ENCODE measurements at places on chromosomes 16 and 17.
A peak's percentile ranks its signal among the peaks of the same experiment; 100 is the strongest.

DNA sequence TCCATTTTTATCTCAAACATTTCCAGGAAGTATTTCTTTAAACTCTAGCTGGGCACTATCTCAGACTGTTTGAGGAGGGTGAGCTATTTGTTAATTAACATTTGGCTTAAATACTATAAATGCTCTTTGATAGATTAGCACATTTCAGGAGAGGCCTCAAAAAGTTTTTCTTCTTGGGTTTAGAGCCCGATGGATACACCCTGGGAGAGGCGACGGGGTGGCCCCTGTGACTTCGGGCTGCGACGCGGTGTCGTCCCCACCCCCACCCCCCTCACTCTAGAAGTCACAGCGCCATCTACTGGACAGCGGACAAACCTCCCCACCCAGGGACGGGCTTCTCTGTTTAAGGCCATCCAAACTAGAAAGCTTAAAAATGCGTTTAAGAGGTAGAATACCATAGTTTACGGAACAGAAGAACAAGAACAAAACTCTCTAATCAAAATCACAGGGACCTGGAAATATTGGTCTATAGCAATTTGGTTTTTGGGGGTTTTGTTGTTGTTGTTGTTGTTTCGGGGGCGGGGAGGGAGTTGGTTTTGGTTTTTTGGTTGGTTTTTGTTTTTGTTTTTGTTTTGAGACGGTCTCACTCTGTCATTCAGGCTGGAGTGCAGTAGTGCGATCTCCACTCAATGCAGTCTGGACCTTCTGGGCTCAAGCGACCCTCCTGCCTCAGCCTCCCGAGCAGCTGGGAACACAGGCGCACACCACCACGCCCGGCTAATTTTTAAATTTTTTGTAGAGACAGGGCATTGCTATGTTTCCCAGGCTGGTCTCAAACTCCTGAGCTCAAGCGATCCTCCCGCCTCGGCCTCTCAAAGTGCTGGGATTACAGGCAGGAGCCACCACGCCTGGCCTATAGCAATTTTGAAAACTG lies 254.4 kb downstream of the C16orf95 start:
- DNase-seq, result peak; percentile 35

- no peak for DNase-seq
Measured at GRCh38 chr16:85366031-85366763, 246.9 kb upstream of the GSE1 start.

DNA sequence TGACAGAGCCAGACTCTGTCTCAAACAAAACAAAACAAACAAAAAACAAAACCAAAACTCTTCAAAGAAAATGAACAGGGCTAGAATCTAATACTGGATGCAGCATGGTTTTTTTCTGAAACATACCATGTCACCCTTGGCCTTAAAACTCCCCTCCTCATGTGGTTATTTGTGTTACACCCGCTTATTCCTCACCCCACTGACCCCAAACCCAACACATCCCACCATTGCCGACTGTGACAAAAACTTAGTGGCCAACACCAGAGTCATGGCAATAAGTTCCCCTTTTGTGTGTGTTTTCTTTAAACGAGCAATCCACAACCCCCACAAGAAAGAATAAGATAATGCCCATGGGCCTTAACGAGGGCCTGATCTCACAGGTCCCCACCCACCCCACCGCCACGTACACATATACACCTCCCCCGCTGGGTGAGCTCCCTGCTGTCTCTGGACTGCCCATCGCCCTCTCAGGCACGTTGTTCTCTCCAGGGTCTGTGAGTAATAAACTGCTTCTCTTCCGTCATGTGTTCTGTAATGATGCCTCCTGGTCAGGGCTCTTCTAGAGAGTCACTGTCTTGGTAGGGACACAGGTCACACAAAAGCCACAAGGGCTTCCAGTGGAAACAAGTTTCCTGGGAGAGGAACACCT lies 16.8 kb upstream of the ENGASE start:
- no peak for DNase-seq

DNA sequence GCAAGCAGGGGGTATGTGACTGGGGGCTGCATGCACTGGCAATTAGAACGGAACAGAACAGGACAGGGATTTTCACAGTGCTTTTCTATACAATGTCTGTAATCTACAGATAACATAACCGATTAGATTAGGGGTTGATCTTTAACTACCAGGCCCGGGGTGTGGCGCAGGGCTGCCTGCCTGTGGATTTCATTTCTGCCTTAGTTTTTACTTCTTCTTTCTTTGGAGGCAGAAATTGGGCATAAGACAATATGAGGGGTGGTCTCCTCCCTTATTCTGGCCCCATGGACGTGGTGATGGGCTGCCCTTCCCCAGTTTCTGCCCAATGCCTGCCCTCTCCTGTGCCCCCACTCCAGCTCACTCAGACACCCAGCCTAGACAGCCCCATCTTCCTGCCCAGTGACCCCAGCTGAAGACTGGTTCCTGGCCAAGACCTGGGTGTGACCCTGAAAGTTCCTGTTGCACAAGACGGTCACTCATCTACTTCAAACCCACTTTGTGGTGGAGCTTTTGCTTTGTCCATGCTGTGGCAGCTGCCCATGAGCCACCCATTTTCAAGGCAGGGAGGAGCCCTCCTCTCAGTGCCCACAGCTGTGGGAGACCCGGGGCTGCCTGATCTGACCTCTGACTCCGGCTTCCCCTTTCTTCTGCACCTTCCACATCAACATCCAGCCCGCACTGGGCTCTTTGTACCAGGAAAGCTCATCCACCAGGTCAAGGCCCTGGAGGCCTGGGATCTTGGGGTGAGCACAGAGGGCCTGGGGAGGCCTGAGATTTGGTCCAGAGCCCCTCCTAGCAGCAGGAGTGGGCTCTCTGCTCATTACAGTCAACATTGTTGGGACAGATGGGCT lies 18.6 kb downstream of the ALOX12B start:
- no peak for DNase-seq

GRCh38 chr17:49996495-49997300 lies 1.7 kb upstream of the DLX3 start:
- peak; percentile 53 for DNase-seq

DNA sequence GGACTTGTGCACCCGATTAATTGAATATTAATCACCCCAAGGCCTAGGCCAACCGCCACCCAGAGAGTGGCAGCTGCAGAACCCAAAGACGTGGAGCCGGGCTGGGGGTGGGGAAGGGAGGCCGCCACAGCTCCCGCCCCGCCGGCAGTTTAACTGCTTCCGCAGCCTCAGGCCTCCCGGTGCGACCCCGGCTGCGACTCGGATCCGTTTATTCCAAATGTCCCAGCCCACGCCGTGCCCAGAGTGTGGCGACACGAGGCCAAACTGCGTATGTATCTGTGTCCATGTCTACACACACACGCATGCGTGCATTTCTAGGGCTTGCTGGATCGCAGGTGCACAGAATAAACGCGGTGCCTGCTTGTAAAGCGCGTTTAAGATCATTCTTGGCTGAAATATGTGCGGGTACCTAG lies 802 bp upstream of the TOB1 start:
- peak; percentile 42 for DNase-seq

GRCh38 chr16:46976550-46976949 lies 3.1 kb upstream of the DNAJA2 start:
- no peak for DNase-seq

DNA sequence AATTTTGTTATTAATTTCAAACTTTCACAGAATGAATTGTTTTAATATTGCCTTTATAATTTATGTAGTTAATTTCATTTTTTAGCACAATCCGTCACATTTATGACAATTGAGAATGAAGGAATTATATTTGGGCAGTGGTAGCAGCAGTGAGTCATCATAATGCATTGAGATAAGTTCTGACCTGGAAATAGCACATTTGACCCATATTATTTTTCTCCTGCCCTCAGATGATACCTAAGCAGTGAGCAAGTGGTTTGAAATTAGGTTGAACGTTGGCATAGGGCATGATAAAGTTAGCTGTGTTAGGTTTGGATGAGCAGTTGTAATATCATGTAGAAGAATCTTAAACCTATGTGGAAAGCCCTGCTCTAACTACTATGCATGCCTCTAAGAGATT lies 1431.3 kb upstream of the CDH8 start:
- no peak for DNase-seq

GRCh38 chr17:43603321-43603720 lies 57.2 kb upstream of the ETV4 start:
- DNase-seq, result no peak

GRCh38 chr17:50689956-50690886 lies 17.5 kb downstream of the ANKRD40 start:
- DNase-seq, result no peak

DNA sequence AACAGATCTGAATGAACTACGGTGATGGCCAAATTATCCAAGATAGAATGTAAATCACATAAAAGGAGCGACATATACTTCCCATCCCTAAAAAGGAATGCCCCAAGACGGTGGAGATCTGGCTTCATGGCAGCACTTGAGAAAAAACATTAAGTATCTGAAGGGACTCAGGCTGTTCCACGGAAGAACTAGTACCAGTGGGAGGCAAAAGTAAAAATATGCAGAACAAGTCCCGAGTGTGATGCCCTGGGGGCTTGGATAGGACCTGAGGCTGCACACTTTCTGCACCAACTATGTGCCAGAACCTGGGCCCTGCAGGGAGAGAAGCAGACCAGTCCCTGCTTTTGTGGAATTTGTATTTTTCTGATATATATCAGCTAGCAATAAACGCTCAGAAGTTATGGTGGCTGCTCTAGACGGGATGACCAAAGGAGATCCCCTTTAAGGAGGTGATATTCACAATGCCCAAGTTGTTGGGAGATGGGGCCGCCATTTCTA lies 539 bp upstream of the CKLF start:
- DNase-seq, result no peak

DNA sequence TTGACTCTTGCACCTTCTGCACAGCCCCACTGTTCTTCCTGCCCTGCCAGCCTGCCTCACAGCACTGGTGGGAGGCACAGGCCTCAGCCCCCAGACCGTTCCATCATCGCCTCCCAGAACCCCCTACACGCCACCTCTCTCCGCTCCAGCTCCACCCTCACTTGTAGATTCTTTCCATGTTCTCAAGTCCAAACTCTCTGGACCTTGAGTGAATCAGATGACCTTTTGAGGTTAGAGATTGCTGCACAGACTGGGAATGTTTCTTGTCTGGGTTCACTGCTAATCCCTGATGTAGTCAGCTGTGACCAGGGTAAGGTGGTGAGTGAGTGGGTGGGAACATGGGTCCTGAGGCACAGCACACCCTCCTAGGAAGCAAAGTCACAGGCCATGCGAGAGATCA lies 272.4 kb downstream of the IRF8 start:
- DNase-seq, result no peak

DNA sequence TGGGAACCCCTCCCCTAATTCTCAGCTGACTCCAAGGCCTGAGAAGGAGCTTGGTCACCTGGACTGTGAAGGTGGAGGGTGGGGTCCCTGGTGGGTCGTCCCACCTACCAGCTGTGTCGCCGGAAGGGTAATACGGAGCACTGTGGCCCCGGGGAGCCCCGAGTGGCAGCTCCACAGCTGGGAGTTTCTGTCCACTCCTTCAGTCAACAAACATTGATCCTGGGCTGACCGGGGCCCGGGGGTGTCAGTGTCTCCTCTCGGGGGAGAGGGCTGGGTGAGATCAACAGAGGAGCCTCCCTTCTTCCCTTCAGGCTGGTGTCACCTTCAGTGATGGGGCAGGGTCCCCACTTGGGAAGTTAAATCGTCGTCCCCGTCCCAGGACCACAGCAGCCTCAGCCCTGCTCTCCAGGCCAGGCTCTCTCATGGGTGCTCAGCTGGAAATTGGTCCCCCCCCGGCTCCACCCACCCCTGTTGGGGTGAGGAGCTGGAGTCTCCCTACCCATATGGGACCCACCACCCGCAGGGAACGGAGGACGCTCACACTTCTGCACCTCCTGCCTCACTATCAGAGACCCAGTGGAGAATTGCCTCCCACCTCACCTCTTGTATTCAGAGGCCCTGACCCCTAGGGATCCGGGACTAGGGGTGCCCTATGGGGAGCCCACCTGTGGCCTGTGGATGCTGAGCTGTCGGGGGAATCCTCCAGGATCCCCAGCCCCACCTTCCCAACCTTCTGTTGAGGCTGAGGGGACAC lies 1.9 kb downstream of the GCGR start:
- no peak for DNase-seq

DNA sequence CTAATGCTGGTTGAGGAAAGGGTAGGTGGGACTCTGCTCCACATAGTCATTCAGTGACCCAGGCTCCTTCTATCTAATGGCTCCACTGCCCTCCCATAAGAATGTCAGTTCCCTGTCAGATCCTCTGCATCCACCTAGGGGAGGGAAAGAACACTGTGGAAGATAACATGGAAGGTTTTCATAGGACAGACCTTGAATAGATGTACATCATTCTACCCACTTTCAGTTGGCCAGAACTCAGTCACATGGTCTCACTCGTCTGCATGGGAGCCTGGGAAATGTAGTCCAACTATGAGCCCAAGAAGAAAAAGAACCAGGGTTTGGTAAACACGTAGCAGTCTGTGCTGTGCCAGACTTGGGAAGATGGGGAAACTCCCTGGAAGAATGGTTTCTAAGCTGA lies 27.1 kb upstream of the SCNN1B start:
- no peak for DNase-seq
